Fibroblast of skin of back (primary cell): ENCODE measurements at places on chromosomes 5 and 9.

GRCh38 chr5:122846051-122846550 is 688 bp downstream of the SNX24 start:
- DNase-seq = peak; percentile 75

DNA sequence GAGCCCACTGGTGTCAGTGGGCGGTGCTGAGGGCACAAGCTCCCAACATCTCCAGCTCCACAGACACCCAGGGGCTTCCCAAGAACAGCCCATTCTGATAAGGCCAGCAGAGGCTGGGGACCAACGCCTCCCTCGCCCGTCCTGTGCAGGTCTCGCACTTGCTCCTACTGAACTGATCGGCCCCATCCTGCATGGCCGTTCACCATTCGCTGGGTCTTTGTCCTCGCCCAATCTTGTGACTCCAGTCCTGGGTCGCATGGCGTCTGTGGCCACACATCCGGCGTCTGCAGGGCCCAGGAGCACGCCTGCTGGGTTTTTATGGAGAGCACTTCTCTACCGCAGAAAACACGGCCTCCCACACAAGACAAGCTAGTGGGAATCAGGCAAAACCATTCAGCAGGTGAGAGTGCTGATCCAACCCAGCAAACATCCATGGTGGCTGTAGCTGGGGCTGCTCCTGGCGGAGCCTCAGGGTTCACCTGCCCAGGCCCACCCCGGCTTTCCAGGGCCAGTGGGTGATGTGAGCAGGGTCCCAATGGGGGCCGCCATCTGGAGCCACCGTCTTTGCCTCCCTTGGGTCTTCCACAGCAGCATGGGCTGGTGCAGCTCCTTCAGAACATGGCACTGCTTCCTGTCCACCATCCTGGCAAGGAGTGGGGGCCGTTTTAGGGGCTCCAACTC is 7.4 kb downstream of the LRRC14B start:
- no peak for DNase-seq

GRCh38 chr5:38211354-38211710 is 47.0 kb upstream of the EGFLAM start:
- DNase-seq = no peak

- no peak for DNase-seq
These were observed 354 bp downstream of the NCBP1 start for GRCh38 chr9:97633859-97634490.

- no peak for DNase-seq
These were observed 42.1 kb upstream of the STXBP1 start for GRCh38 chr9:127569886-127570401.
